ENCODE measurements at places on chromosomes 3 and 15.

DNA sequence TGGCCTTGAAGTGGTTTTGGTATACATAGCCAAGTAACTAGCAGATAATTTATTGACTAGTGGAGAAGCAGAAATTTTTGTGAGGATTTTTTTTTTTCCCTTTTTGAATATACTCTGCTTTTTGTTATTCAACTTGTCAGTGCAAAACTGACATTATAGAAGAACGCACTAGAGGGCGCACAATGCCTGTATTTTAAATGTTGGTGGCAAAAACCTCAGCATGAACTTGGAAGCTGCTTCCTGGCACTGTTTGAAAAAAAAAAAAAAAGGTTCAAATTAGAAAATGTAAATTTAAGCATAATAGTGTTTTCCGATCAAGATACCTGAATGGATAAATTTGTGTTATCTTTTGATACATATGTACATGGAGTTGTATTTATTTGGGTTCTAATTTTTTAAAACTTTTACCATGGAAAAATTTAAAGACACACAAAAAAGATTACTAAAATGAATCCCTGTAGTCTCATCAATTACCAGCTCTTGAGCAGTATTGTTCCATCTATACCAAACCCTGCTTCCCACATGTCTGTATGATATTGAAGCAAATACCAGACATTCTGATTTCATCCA is 56.0 kb downstream of the SLC25A26 start:
- DNase-seq: no peak

DNA sequence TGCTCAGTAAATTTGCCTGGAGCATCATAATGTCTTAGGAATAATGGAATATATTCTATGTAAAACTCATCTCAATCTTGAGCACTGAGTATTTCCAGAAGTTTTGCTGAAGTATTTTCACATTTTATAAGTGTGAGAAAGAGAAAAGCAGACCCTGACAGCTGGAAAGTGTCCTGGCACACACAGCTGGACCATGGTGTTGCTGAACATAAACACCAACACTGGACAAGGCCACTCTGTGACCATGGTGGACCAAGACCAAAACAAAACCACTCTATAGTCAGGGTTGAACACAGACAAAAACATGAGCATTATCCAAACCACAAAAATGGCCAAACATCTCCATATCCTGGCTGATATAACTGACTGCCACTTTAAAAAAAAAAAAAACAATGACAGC is 15.1 kb upstream of the SGO1 start:
- no peak for DNase-seq

- DNase-seq: no peak
These were observed 589.4 kb downstream of the NLGN1 start for GRCh38 chr3:173986861-173987410.

- DNase-seq: no peak
These were observed 262.5 kb upstream of the IGF1R start for GRCh38 chr15:98385752-98386381.

DNA sequence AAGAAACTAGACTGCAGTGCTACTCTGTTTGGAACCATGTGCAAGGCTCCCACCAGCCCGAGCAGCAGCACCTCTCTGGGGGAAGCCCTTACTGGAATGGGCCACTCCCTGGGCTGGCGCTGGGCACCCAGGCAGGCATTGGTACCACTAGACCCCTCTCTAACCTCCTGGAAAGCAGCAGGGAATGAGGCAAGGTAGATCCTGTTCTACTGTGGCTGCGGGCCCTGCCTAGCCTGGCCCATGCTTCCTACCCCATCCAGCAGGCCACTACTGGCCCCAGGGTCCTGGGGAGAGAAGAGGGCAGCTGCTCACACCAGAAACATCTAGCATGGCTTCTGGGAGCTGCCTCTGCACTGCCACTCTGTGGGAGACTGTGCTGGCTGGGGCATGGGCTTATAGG is 44.8 kb downstream of the MESD start:
- no peak for DNase-seq

DNA sequence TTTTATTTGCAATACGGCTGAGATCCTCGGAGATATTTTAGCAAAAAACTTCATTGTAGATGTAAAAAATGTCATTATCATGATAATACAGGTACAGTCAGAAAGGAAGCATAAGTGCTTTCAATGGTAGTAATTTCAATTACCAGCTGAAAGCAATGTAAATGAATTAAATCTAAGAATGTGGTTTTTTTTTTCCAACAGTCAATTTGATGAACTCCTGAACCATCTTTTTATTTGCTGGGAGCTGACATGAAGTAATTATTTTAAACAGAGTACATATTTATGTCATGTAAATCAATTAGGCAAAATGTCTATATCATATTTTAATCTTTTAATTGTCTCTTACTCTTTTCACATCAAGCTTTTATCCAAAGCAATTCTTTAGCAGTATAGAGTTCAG is 70.6 kb downstream of the MORC1 start:
- DNase-seq: no peak

Data from D721Med (cell line).